ENCODE measurements at places on chromosomes 12 and 14. TPM values are rescaled to one million over a fixed set of nuclear protein-coding genes. Genes with fewer than 3 reads are reported as not detected.

Gene MMP19
- total RNA-seq: 0.29 TPM

Gene GALNT6
- 2.5 TPM for total RNA-seq

Gene SRGAP1
- total RNA-seq: 12.0 TPM

Gene FAIM2
- not detected for total RNA-seq

Gene PMCH
- total RNA-seq: not detected

Gene ZDHHC22
- 0.20 TPM for total RNA-seq

Gene COX6A1
- total RNA-seq: 783 TPM

Gene B4GALNT1
- 45.0 TPM for total RNA-seq

Gene A2ML1
- total RNA-seq: not detected

Gene KLRC3
- total RNA-seq: 0.24 TPM

Gene FZD10
- not detected for total RNA-seq

Gene KCNA1
- not detected for total RNA-seq

Gene SOAT2
- 0.26 TPM for total RNA-seq
